ENCODE measurements at places on chromosomes 6 and 20. TPM values are rescaled to one million over a fixed set of nuclear protein-coding genes. Genes with fewer than 3 reads are reported as not detected.

Gene APCDD1L
- 122 TPM for total RNA-seq

Gene RGS17
- total RNA-seq: 3.2 TPM

Gene LIN28B
- 0.29 TPM for total RNA-seq

Gene SAMD5
- 0.10 TPM for total RNA-seq

Gene LATS1
- total RNA-seq: 23.1 TPM

Gene PRL
- total RNA-seq: not detected

Gene CFB
- 1.8 TPM for total RNA-seq
